ENCODE measurements at places on chromosomes 3 and 15.

GRCh38 chr3:24202071-24202470, 257.0 kb downstream of the NR1D2 start:
- no peak for DNase-seq

GRCh38 chr15:91572110-91572509, 281.4 kb upstream of the SLCO3A1 start:
- DNase-seq, result no peak

- DNase-seq, result no peak
Measured at GRCh38 chr3:35929158-35929557, 289.8 kb downstream of the ARPP21 start.

DNA sequence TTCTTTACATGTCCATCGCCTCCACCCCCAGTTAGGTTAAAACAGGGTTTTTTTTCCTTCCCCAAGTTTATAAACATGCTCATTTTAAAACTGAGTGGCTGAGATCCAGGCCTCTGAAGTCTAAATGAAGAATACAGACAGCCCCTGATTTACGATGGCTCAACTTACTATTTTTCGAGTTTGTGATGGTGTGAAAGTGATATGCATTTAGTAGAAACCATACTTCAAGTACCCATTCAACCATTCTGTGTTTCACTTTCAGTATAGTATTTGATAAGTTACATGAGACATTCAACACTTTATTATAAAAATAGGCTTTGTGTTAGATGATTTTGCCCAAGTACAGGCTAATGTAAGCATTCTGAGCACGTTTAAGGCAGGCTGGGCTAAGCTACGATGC, 30.5 kb upstream of the GNB5 start:
- DNase-seq, result no peak

DNA sequence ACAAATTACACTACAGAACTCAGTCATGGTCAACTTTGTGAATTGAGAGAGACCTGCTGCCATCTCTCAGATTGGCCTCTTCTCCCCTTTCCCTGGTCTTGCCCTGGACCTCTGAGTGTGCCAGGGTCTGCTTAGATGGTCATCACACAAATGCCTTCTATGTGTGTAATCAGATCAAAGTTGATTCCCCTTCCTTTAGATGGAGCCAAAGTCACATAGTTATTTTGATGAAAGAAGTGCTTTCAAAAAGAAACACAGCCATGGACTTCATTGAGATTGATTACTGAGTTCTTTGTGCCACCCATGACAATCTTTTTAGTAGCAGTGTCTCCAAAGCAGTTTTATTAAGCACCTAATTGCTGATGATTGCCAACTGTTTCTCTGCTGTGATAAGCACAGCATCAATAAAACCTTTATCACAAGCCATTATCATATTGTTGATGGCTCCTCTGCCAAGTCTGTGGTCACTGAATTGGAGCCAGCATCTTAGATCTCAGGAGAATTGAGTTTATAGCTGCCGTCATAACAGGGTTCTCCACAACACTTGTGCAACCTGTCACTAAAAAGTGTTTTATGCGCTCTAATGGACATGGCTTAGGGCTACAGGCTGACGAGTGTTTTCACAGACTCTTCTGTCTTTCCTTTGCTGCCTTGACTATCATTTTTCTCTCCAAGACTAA, 149.7 kb upstream of the NUDT16 start:
- DNase-seq, result no peak

GRCh38 chr3:174168026-174168425, 691.1 kb upstream of the NAALADL2 start:
- DNase-seq, result no peak

DNA sequence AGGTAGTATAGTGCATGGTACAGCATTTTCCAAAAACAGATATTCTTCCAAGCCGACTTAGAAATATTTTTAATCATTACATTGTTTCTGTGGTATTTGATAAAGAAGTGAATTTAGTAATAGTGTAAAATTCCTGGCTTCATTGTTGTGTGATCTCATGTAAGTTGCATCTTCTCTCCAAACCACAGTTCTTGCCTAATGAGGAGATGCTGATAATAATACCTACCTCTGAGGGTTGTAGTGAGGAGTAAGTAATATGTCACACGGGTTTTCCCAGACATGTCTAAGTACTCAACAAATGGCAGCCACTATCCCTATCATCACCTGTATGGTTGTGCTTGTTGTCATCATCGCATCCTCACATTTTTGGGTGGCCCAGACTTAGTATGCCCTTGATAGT, 167.3 kb downstream of the SLCO3A1 start:
- no peak for DNase-seq

DNA sequence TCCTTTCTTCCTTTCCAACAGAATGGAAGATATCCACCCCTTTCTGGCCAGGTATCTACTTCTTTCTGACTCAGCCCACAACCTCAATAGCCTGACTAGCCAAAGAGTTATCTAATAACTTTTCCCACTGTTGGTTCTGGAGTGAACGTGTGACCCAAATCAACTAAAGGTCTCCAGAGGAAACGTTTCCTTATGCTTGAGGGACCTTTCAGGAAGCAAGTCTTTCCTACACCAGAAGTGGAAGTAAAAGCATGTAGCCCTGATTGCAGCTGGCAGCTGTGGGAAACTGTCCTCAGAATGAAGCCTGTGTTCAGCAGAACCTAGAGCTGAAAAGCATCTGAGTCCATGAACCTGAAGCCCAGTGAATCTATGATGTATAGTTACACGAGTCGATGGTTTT, 34.7 kb upstream of the PHLDB2 start:
- no peak for DNase-seq

GRCh38 chr15:60079210-60079609, 75.1 kb downstream of the FOXB1 start:
- no peak for DNase-seq

GRCh38 chr15:47796339-47796738, 79.0 kb downstream of the SEMA6D start:
- no peak for DNase-seq

- no peak for DNase-seq
Measured at GRCh38 chr3:190024912-190025311, 95.8 kb downstream of the P3H2 start.

- DNase-seq, result no peak
Measured at GRCh38 chr3:116464276-116464798, 19.1 kb upstream of the LSAMP start.

DNA sequence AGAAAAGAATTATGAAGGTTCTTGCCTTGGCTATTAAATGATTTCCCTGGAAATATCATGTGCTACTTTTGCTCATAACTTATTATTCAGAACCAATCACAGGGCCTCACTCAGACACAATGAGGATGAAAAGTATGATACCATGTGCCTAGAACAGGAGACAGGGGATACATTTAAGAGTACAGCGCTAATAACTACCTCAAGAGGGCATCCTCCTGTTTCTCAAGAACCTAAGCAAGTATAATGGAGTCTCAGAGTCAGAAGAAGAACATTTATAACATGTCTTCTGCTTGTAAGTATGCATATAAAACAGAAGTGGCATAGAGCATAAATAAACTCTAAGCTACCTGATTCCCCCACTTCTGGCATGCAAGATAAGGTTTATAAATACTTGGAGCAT, 125.4 kb upstream of the MME start:
- DNase-seq, result no peak

DNA sequence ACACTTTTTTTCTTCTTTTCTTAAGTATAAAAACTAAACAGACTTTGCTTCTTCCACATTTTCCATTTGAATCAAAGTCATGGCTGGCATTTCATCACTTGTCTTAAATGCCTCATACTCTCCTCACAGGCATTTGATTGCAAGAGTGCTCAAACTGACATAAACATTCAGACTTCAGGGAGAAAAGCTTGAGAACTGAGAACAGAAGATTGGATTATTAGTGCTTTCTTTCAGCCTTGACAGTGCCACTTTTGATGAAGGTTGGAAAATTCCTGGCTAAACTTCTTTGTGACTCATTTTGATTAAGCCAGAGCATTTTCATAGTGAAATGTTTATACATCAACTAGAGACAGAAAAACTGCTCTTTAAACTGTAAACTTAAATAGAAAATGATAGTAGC, 544.4 kb downstream of the DIPK2A start:
- DNase-seq, result no peak

DNA sequence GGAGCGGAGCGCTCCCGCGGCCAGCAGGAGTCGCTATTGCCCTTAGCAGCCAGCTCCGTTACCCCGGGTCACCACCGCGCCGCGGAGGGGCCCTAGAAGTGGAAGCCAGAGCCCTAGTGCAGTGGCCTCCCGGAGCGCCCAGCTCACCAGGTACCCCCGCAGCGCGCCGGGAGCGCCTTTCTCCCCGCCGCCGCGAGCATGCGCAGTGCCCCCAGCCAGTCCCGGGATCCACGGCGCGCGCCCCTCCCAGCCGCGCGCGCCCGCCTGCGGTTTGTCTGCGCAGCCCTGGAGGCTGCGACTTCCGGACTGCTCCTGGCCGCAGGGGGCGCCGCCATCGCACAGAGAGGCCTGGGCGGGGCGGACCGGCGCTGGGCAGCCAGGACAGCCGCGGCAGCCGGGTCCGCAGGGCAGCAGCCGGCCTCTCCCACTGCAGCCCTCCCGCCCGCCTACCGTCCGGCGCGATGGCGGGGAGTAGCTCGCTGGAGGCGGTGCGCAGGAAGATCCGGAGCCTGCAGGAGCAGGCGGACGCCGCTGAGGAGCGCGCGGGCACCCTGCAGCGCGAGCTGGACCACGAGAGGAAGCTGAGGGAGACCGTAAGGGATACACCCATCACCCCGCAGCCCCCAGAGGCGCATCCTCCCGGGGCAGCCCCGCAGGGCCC, 5.7 kb downstream of the TPM1 start:
- peak; percentile 75 for DNase-seq

DNA sequence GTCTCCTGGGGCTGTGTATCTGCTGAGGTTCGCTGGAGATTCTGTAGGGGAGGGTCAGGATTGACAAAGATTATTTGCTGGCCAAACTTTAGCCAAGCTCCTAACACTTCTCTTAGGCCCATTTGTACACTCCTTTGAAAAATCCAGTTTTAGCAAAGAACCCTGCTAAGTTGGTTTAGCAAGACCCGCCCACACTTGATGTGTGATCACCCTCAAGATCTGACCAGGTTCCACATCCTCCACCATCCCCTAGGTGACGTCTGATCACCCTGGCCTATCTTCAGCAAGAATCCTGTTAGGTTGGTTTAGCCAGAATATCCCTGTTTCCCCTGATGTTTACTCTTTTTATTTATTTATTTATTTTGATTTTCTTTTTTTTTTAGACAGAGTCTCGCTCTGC, 14.8 kb upstream of the SLC35G2 start:
- no peak for DNase-seq
